WTC11 (cell line): ENCODE measurements at places on chromosomes 1 and 21.
A peak's percentile ranks its signal among the peaks of the same experiment; 100 is the strongest.

DNA sequence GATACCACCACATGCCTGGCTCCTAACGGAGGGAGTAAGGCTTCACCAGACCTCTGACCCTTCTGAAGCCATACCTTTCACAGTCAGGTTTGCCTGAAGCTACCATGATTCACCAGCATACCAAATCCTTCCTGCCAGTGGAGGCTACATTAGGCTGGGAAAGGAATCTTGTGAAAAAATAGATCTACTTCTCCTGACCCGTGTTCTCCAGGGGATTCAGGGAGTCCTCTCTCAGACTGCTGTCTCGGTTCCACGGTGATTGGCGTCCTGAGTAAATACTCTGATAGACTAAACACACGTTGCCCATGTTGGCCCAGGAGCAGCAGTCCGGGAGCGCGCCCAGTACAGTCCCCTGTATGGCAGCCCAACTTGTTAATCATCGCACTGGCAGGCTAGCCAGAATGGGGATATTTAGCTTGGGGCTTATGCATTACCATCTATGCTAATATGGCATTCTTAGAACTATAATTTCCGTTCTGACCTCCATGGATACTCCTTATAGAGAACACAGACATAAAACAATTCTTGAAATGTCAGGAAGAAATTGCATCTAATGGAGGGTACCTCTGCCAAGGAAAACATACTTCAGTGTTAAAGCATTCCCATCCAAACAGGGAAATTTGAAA is 173.2 kb downstream of the ROR1 start:
- DNase-seq, result no peak

DNA sequence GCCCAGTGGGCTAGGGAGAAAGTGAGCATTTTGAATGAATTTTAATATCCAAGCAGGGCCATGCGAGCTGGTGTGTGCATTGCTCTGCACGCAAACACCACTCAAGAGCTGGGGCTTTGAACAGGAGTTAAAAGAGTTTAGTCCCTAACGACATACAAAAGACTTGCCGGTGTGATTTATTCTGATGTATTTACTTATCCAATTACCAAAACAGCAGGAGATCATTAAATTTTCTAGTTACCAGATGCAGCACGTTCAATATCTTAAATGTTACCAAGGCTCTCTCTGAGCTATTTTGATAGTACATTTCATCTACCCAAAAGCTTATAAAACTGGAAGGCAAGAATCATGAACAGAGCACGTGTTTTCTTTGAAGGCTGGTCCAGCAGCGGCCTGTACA is 30.0 kb upstream of the DMRTA2 start:
- DNase-seq, result no peak

GRCh38 chr1:218863987-218864386 is 309.7 kb upstream of the LYPLAL1 start:
- DNase-seq, result no peak

GRCh38 chr1:38613996-38614395 is 245.6 kb downstream of the RRAGC start:
- no peak for DNase-seq

- DNase-seq, result no peak
These were observed 479.5 kb downstream of the MRPL39 start for GRCh38 chr21:25127811-25128210.

- DNase-seq, result no peak
These were observed 509.6 kb upstream of the CXADR start for GRCh38 chr21:17003258-17003615.

GRCh38 chr1:206967096-206967849 is 3.0 kb downstream of the FCAMR start:
- DNase-seq, result no peak

GRCh38 chr1:90405726-90406125 is 311.4 kb downstream of the BARHL2 start:
- no peak for DNase-seq

GRCh38 chr1:106937104-106937503 is 119.4 kb upstream of the PRMT6 start:
- no peak for DNase-seq

DNA sequence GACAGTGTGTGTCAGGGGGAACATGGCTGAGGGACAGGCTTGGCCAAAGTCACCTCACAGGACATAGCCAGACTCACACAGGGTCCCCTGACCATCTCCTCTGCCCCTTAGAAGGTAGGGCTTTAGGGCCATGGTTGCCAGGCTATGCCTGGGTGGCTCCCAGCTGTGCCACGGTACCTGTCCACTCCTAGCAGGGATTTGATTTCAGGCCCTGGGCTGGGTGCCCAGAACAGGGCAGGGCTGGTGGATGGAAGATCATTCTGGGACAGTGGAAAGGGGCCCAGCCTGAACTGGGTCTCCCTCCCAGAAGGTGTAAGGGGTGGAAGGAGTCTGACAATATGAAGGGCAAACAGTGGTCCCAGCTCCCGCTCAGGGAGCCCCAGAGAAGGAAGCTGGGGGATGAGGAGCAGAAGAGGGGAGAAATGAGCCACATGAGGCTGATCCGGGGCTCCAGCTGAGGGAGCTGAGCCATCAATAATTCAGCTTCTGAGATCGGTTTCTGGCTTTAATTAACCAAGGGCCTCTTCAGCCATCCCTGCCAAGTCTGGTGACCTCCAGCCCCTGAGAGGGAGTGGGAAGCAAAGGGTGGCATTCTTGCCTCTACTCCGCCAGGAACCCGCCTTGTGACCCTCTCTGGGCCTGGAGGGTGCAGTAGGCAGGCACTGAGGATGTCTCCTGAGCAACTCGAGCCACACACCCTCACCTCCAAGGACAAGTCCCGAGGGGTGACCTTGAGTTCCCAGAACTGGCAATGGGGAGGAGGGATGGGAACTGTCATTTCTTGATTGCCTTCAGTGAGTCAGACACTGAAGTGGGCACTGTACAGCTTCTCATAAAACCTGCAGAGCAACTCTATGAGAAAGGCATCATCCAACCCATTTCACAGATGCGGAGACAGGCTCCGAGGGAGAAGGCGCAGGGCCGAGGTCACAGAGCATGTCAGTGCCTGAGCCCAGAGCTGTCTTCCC is 2.1 kb downstream of the CD164L2 start:
- DNase-seq, result no peak

DNA sequence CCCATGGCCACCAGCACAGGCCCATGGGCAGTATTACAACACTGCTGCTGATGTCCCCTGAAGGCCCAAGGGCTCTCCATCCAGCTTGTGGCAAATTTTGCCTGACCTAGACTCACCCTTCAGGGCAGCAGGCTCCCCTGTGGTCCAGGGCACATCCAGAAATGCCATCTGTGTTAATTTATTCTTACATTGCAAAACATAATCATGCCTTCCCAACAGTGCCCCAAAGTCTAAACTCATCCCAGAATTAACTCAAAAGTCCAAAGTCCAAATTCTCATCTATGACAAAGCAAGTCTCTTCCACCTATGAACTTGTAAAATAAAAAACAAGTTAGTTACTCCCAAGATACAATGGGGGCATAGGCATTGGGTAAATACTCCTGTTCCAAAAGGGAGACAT is 13.3 kb downstream of the VN1R5 start:
- no peak for DNase-seq

DNA sequence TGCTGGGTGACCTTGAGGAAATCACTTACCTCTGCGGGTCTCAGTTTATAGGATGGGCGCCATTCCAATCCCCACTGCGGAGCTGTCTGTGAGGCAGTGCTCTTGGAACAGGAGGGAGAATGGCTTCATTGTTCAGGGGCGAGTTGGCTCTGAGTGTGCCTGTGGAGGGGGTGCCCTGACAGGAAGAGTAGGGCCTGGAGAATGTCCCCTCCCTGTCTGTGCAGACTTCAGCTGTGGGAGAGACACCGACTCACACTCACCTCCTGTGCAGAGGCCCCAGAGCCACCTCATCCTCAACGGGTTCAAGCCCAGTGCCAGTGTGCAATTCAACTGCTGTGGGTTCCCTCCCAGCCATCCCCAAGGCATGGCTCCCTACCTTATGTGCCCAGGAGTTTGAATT is 17.1 kb downstream of the ADORA1 start:
- no peak for DNase-seq

DNA sequence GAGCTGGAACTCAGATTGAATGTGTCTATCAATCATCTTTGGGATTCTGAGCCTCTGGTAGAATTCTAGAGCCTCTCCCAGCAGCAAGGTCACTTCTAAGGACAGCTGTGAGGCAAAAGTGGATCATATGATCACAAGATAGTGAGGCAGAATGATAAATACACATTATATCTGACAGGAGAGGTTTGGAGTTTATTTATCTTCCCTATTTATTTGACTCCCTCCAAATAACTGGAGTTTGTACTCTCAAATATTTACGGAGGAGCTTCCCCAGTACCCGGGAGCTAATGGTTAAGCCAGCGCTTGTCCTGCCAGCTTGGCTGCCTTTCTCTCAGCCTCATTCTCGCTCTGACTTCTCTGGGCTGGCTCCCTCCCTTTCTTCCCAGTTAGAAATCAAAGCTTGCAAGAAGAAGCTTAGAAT is 2.3 kb downstream of the HMGCS2 start:
- DNase-seq, result no peak

- no peak for DNase-seq
These were observed 15.9 kb downstream of the TMEM63A start for GRCh38 chr1:225866061-225866837.

DNA sequence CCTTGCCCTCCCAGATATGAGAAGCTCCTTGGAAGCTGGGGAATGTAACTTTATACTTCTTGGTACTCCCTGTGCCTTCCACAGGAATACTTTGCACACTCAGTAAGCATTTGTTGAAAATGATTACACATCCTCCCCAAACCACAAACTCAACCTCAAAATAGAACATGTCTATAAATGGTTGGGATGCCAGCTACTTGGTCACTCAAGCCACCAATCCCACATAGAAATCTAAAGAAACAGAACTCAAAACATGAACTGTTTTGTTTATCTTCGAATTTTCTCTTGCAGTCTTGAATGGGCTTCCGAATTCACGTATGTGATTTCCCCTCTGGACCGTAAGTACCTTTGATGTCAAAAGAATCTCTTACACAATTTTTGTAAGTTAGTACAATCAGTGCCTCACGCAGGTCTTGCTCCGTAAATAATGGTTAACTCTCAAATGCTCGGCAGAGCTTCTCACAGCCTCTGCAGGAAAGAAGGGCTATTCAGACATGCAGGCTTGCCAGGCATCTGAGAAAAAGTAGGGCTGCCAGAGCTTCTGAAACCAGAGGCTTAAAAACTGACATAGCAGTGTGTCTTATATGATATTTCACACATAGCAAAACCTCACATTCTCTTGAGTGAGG is 26.9 kb downstream of the SORT1 start:
- no peak for DNase-seq

DNA sequence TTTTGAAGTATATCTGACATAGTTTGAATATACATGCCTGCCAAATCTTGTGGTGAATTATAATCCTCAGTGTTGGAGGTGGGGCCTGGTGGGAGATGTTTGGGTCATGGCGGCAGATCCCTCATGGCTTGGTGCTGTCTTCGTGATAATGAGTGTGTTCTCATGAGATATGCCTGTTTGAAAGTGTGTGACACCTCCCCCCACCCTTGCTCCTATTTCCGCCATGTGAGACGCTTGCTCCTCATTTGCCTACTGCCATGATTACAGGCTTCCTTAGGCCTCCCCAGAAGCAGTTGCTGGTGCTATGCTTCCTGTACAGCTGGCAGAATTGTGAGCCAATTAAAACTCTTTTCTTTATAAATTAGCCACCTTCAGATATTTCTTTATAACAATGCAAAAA is 436.6 kb upstream of the BEND5 start:
- no peak for DNase-seq

DNA sequence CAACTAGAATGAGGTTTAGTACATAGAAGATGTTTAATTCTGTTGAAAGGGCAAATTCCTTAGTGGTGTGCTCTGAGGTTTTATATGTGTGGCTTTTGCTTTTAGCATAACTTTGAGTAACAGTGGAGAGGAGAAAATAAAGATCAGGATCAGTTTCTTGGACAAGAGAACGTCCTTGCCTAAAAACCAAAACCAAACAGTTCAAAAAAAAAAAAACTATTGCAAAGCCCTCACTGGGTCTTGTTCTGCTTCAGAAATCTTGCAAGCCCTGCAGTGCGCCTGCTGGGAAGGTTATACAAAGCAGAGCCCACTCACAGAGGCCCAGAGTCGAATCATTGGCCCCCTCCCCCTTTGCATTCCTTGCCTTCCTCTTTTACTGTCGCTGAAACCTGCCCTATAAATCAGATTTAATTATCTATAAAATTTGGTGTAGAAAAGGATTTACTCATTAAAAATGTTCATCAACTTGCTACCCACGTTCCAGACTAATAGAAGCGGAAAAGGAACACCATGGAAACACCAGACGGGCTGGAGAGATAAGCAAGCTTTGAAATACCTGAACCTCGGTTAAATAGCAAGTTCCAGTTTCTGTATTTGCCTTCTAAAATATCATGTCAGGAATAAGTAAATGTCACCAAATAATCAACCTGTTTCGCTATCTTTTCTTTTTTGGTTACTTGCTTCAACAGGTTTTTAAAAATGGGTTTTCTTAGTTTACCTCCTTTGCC is 201.6 kb upstream of the PTBP2 start:
- DNase-seq, result peak; percentile 49

DNA sequence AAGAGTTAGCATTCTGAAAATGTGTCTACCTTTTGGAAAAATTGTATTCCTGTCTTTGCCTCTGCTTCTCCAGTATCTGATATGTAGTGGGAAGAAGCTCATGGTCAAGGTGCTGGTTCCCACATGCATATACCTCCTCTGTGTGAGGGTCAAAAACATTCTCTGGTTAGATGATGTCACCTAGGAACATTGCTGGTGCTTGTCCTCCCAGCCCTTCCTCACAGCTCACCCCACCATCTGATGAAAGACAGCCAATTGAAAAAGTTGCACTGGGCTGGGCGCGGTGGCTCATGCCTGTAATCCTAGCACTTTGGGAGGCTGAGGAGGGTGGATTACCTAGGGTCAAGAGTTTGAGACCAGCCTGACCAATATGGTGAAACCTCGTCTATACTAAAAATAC is 154.4 kb downstream of the NR5A2 start:
- no peak for DNase-seq

DNA sequence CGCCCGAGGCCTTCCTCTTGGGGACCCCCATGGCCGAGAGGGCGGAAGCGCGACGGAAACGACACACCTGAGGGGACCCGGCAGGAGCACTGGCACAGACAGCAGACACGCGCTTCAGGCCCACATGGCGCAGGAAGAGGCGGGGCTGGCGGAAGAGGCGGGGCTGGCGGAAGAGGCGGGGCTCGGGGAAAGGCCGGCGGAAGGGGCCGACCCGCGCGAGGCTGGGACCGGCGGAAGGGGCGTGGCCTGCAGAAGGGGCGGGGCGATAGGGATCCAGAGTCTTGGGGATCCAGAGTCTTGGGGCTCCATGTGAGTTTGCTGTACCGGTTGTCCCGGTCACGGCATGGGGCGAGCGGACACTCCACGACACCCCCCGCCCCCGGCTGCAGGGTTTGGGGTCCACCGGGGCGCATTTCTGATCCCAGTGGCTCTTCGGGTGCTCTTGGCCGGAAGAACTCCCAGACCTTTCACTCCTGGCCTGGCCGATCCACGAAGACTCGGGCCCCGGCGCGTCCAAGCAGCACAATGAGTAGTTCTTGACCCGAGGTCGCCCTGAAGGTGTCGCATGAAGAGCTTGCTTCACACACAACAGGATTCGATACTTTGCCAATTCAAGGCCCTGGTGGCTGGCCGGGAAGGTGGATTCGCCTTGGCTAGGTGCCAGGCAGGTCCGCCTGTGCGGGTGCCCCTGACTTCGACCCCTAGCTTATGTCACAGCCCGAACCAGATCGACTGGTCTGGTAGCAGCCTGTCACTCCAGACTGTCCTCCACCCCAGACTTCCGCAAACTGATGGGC is at the start of gene URB1:
Gene URB1, minus strand, starts transcription at position 133 of the 797 bp plus-strand sequence. Its CDS starts 102 bp downstream, at position 31.
- DNase-seq, result peak; percentile 93
